Fibroblast of skin of right biceps (primary cell): ENCODE measurements at places on chromosomes 2 and 18.

DNA sequence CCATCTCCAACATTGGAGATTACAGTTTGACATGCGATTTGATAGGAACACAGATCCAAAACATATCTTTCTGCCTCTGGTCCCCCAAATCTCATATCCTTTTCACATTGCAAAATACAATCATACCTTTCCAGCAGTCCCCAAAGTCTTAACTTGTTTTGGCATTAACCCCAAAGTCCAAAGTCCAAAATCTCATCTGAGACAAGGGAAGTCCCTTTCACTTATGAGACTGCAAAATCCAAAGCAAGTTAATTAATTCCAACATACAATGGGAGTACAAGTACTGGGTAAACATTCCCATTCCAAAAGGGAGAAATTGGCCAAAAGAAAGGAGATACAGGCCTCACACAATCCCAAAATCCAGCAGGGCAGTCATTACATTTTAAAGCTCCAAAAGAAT lies 265.4 kb downstream of the GULP1 start:
- no peak for DNase-seq

GRCh38 chr2:80117401-80117800 lies 187.2 kb downstream of the LRRTM1 start:
- no peak for DNase-seq

DNA sequence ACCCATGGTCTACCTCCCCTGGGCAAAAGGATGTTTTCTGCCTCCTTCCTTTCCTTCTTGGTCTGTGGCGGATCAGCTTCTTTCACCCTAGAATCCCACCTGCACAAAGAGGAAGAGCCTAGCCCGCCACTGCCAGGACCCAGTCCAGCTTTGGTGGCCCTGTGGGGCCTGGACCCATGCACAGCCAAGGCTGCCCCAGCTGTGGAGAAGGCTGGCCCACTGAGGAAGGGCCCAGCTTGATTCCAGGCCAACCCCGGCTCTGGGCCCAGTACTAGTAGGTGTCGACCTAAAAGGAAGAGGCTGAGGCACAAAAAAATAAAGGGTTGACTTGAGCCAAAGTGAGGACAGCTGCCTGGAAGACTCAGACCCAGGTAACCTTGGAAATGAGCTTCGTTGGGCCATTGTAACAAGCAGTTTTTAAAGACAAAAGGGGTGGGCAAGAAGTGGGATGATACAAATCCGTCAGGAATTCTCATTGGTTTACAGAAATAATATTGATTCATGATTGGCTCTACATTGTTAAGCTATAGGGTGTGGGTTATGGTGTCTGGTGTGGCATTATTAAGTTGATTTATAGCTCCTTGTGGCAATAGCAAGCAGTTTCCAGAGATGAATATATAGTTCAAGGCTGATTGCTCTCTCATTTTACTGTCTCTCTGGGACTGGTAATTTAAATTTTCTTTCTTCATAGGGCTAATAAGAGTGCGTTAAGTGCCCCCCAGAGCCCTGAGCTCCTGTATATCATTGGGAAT lies 29.8 kb upstream of the MAL start:
- no peak for DNase-seq

GRCh38 chr2:240269380-240269779 lies 128.9 kb upstream of the OTOS start:
- no peak for DNase-seq

DNA sequence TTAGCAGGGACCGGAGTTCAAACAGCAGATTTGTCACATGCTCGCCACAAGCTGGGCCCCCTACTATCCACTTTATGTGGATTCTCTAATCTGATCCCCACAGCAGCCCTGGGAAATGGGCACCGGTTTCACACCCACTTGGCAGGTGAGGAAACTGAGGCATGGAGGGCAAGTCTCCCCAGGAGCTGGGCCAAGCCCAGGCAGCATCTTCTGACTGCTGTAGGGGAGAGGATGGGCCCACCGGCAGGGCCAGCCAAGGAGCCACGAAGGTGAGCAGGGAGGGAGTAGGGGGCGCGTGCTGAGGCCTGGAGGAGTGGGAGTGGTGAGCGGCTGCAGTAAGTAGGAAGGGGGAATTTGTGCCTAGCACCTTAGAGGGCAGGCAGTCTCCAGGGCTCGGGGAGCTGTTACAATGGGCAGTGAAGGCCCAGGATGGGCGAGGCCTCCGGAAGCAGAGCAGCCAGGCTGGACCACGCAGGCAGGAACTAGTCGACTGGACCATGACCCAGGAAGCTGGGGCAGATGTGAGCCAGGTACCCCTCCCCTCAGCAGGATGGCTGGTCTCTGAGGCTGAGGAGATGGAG lies 37.1 kb downstream of the COA5 start:
- no peak for DNase-seq

DNA sequence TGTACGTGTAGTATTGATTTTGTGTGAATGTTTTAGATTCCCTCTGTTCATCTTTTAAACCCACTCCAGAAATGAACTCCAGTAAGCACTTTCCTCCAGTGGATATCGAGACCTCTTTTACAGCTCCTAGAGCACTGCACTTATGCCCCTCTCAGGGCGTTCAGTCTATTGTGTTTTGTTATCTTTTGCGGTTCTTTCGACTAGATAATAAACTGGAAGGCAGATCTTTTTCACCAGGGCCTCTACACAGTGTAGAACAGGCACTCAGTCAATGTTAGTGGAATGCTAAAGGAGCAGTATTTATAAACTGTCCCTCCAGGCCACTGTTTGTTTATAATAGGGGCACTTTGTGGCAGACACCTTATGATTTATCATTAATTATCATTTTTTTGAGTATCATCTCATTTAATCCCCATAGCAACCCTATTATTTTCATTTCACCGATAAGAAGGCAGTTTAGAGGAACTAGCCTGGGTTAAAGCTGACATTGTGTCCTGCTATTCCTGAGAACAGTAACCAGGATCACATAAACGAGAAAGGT lies 742 bp upstream of the SOS1 start:
- no peak for DNase-seq

DNA sequence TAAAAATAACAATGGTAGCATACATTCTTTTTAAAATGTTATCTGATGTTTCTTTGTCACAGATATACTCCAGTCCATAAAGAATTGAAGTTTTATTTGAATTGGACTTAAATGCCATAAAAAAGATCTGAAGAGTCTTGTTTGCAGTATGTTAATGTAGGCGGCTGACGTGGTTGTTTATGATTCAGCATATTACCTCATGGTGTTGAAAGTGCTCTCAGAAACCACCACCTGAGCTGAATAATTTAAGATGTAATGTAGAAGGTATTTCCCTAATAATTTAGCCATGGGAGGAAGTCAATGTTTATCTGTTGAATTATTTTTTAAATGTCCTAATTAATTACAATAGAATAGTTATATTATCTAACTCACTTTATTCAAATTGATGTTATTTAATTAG lies 58.6 kb upstream of the CHN1 start:
- no peak for DNase-seq

DNA sequence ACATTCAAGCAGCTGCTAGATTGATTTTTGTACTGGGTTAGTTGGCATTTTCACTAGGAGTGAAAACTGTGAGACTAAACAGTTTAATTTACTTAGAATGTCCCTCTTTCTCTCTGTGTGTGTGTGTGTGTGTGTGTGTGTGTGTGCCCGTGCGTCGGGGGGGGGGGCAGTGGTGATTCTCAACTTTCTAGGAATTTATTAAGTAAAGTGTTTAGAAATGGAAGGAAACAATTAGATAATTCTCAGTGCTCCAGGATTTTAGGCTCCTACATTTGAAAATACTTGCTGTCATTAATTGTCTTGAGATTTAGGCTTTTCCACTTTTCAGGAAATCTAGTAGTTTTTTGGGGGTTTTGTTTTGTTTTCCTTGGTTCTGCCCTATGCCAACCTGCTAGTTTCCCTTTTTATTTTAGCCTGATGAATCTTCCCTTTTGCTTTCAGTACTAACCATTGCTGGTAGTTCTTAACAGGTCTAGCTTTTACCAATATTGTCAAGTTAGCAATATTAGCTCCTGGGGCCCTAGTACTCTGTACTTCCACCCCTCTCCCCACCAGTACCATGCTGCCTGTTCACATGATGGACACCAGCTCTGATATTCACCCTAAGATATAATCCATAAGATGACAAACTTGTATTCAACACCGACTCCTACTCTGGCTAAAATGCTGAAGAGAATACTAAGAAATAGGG lies 4.9 kb downstream of the EPAS1 start:
- DNase-seq: no peak

DNA sequence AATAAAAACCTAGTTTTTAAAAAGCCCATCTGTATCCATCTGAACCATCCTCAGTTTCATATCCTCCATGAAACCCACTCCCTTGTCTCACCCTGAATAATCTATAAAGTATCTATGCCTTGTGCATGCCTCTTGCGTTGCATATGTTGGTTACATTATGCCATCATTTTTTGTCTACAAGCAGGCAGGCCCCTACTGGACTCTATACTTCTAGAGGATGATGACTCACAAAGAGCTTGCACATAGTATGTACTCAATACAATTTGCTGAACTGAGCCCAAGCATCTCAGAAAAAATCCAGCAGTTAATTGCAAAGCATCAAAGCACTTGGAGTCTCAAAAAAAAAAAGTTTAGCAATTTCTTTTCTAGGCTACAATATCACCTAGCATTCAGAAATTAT lies 95.6 kb downstream of the DYM start:
- DNase-seq: no peak

DNA sequence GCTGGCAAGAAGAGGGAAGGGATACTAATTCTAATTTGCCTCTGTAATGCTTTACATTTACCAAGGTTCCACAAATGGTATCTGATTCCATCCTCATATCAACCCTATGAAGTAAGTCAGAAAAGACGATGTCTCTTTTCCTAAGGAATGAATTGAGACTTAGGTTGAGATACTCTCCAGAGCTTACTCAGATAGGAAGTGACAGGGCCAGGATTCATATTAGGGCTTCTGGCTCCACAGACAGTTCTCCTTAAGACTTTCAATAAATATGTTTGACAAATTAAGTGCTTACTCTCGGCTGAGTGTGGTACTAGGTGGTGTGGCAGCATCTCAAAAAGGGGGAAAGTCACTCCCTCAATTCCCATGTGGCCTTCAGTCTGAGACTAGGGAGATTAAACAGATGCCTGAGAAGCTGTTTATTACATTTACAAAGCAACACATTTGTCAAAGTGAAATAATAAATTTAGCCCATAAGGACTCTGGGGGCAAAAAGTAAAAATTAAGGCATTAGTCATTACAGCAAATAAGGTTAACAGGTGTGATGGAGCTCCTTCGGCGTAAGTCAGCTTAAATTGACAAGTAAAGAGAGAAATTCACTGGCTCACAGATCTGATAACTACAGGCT lies 14.2 kb downstream of the CDK15 start:
- DNase-seq: no peak

DNA sequence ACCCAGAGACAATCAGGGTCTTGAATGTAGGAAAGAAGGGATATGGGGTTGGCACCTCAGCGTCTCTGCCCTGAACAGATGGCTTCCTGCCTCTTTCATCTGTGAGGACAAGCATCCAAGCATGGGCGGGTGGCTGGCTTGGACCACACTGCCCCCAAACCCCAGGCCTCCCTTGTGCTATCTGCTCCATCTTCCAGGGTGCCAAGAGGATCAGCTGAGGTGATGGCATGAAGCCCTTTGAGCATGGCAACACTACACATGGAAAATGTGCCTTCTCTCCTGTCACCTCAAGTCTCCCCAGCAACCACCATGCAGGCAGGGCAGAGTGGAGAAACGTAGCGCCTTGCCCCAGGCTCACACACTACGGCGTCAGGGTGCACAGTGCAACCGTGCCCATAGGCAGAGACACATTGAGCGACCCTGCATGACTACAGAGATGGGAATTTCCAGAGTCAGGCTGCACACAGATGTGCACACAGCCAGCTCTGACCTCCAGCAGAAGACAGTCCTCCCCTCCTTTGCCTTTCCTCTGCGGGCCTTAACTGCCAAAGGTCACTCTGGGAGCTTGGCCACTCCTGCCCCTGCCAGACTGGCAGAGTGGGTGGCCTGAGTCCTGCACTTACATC lies 1.5 kb downstream of the KCNIP3 start:
- DNase-seq: no peak
